ENCODE measurements at places on chromosomes 16 and 17. TPM values are rescaled to one million over a fixed set of nuclear protein-coding genes. Genes with fewer than 3 reads are reported as not detected.

The CENPX gene
- 36.9 TPM for total RNA-seq

- no peak for DNase-seq
These were observed 228.5 kb upstream of the PMFBP1 start for GRCh38 chr16:72400257-72401083.

GRCh38 chr17:58375256-58375655 lies 23.3 kb upstream of the SUPT4H1 start:
- no peak for DNase-seq

DNA sequence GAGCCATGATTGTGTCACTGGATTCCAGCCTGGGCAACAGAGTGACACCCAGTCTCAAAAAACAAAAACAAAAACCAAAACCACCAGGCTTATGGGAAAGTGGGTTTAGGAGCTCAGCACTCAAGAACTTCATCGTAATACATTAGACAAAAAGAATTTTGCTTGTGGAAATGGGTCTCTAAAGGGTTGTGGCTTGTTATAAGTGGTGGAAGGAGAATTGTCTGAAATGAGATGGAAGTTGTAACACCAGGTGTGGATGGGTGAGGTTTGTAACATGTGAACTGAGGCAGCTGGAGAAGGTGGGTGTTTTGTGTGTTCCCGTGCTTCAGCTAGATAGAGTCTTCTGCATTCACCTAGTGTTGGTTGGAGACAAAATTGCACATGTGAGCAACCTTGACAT lies 35.8 kb downstream of the CDH1 start:
- DNase-seq, result no peak

GRCh38 chr17:30720013-30720471 lies 104.5 kb downstream of the CRLF3 start:
- no peak for DNase-seq

- no peak for DNase-seq
These were observed 72.9 kb downstream of the MRM1 start for GRCh38 chr17:36674278-36674650.

DNA sequence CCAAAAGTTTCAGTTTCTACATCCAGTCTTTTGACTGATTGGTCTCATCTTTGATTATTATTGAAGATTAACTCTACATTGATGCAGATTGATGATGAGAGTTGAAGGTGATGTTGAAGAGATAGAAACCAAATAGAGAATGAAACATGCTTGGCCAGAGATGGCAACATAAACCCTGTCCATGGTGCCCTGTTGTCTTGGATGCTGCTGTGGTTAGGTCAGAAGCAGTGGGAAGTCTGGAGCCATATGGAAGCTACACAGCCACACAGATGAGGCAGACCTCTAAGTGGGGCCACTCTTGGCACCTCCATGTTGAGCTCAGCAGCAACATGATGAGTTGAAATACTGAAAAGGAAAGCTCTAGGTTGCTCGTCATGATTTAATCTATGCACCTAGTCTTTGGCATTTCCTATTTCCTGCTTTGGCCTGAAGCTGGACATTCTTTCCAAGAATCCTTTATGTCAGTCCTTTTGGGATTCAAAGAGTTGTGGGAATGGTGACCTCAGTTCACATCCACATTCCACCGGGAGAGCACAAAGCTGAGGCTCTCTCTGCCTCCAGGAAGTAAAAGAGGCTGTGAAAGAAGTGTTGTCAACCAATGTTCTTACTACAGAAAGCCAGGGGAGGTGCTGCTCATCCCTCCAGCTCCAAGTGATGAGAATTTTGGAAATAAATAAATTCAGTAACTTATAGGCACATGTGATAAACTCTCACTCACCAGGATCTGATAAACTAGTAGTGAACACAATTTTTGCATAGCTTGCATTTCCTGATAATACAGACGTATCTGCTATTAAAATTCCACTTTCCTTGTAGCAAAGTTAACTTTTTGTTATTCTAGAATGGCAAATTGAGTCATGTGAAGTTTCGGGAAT lies 127.7 kb upstream of the MAF start:
- DNase-seq, result no peak
